ENCODE measurements at places on chromosomes 3 and 15.

- DNase-seq = no peak
These were observed 16.2 kb downstream of the XYLB start for GRCh38 chr3:38362825-38363224.

DNA sequence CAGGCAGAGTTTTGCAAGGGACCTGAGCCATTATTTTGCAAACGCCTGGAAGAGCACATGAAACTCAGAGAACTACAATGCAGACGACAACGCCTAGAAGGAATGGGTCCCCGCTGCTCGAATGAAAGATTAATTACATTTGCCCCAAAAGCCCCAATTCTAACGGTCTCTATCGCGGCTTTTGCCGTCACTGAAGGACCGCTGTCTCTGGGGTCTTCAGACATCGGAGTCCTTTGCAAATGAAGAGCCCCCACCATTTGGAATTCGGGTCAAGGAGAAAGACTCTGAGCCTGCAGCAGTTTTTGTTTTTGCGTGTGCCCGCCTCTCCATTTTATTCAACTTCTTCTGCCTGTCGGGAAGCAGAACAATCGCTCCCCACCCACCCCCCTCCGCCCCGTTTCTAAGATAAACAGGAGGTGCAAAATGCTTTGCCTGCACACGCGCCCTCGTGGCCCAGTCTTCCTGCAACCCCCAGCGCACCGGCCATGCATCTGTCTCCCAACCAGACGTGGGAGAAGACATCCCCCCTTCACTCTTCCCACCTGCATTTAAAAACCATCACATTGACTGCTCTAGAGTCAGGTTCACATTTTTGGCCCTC is 13.5 kb downstream of the SOX2 start:
- DNase-seq = no peak

- no peak for DNase-seq
These were observed 17.9 kb upstream of the ANKRD28 start for GRCh38 chr3:15815696-15816095.

- DNase-seq = no peak
These were observed 340.5 kb downstream of the TBC1D5 start for GRCh38 chr3:17401912-17402311.

- no peak for DNase-seq
These were observed 20.3 kb downstream of the CAND2 start for GRCh38 chr3:12816521-12817342.

DNA sequence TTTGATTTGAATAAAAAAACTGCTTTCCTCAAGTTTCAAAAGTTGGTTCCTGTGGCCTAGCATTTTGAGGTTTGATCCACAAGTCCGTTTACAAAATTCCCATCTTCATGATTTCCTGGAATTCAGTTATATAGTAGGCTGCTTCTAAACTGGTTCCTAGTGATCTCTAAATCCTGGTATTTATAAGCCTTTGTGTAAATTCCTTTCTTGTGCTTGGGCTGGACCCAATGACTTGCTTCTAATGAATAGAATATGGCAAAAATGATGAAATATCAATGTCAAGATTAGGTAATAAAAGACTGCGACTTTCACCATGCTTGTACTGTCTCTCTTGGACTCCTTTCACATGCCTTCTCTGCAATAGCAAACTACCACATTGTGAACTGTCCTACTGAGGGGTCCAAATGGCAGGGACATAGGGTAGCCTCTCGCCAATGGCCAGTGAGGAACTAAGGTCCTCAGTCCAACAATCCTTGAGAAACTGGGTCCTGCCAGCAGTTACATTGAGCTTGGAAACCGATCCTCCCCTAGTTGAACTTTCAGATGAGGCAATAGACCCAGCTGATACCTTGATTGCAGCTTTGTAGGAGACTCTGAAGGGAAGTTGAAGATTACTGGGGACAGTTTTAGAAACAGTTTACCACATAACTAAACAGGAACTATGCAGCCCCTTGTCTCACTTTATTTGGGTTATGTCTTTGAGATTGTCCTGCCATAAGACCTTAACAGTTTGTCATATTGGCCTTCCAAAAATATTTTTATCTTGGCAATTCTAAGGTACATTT is 303.9 kb upstream of the TBC1D5 start:
- DNase-seq = no peak

DNA sequence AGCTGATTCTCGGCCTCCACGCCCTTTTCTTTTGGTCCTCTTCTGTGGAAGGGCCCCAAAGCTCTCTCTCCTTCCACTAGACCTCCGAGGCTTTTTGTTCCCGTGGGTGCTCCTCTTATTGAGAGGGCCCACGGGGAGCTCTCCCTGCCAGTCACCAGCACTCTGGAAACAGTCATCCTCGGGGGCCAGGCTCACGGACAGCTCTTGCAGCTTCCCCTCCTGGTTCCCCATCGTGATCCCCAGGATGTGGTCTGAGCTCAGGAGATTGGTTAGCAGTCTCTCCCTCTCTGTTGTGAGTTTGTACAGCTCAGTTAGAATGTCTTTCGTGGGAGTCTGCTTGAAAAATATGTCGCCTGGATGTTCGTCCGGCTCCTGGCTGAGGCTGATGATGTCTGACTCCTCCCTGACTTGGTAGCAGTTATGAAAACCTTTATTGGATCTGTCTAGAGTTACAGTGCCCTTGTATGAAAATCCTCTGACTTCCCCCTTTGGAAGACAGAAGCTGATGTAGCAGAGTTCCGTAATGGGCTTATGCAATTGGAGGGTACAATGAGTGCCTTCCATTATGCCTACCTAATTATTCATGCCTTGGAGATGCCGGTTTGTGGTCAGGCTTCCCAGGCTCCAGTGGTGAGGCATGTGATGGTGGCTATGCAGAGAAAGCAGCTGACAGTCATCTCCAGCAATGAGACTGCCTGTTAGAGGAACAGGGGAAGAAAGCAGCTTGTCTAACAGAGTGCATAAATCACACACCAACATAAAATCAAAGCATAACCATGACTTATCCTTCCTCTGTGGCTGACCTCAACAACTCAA is 40.0 kb downstream of the FMN1 start:
- DNase-seq = no peak

DNA sequence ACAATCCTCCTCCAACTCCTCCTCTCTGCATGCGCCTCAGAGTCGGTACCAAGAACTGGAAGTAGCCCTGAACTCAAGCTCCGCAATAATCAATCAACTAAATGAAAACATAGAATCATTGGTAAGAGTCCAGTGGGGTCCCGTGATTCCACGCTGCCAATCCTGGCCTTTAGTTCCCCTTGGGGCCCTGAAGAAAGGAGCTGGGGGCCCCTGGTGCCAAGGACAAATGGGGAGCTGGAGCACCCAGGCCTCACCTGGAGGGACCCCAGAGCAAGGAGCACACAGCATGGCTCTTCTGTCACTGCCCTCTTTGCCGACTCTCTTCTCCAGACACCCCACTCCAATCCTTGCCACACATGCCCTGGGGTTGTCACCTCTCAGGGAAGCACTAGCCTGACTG is 80.3 kb downstream of the ADAMTS7 start:
- DNase-seq = no peak

GRCh38 chr15:47367726-47368390 is 349.4 kb upstream of the SEMA6D start:
- no peak for DNase-seq

GRCh38 chr3:60301142-60301541 is 950.1 kb downstream of the FHIT start:
- no peak for DNase-seq

DNA sequence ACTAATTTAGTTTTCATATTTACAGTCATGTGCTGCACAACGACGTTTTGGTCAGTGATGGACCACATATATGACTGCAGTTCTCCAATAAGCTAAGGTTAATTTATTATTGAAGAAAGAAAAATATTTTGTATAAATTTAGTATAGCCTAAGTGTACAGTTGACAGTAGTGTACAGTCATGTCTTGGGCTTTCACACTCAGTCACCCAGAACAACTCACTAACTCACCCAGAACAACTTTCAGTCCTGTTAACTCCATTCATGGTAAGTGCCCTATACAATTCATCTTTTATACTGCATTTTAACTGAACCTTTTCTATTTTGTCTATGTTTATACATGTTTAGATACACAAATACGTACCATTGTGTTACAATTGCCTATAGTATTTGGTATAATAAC is 3.8 kb upstream of the GABRR3 start:
- no peak for DNase-seq

DNA sequence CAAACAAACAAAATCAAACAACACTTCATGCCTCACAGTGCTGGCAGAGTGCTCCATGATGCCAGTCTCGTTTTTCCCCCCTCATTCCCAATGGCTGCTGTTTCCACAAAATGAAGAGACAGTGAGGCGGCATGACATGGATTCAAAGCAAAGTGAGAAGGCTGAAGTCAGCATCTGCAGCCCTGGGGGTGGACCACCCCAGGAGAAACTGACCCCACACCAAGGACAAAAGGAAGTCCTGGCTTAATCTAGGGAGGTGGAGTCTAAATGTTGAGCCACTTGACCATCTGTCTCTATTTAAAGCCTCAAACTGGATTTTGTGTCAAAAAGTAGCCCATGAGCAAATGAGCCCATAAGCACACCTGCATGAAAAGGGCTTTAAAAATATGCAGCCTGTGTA is 151.2 kb upstream of the RORA start:
- DNase-seq = no peak

DNA sequence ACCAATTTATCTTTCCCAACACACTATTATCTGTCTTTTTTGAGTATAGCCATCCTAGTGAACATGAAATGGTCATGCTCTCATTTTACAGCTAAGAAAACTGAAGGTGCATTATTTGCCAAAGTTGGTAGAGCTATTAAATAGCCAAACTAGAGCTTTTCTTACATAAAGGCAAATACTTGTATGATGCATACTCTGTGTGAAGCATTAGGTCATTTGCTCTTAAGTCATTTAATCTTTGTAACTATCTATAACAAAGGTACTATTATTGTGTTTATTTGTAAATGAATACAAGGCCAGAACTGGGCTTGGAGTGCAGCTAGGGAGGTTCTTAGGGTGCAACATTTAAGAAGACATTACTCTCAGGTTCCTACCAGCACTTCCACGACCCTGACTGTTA is 123.7 kb downstream of the THSD4 start:
- no peak for DNase-seq

- no peak for DNase-seq
These were observed 119.9 kb upstream of the TJP1 start for GRCh38 chr15:29942143-29942542.

DNA sequence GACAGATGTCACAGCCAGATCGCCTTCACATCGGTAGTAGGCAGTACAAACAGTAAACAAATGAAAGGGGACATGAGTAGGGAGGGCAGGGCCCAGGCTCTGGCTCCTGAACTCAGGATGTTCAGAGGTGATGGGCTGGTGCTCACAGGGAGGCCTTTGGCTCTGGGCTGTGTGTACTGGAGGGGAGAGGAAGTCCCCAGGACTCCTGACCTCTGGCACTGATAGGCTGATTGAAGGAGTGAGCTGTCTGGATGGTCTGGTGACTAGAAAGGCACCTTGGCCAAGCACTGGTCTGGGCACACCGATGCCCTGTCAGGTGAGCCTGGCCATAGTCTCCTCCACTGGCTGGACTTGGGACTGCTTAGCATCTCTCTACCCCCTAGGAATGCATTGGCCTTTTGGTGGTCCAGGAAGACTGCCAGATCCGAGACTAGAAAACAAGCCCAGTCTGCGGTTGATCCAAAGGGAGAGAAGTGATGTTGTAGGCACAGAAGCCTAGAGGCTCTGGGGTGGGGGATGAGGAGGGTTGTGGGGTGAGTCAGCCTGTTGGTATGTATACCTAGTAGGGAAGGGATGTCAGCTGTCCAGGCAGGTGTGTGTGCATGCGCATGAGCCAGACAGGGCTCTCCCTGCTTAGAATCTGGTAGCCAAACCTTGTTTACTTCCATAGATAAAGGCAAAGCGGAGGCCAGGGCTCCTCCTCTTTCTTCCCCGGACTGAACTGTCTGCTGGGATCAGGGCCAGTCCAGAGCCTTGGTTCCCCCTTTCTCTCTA is 1.9 kb downstream of the SPINT1 start:
- peak; percentile 80 for DNase-seq

DNA sequence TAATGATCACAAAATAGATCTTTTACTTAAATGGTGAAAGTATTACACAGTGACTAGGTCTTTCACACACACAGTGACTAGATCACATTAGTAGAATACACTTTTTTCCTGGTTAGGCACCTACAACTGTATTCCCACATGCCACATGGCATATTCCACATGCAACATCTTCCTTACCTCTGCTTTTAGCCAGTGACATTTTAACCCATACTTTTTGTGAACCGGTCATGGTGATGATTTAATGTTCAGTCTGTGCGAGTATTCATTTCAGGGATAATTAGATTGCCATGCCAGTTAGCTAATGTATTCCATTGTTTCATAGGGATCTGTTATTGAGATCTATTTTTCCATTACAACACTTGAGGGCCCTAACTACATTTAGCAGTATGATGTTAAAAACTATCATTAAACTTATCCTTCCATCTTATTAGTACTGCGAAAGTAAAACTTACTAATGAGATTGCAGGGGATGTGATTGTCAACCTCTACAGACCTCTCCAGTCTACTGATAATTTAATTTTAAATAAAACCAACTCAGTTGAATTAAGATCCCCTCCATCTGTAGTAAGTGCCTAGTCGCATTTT is 28.3 kb downstream of the TSEN2 start:
- no peak for DNase-seq

- DNase-seq = no peak
These were observed 62.3 kb downstream of the SLC6A1 start for GRCh38 chr3:11054739-11055438.

DNA sequence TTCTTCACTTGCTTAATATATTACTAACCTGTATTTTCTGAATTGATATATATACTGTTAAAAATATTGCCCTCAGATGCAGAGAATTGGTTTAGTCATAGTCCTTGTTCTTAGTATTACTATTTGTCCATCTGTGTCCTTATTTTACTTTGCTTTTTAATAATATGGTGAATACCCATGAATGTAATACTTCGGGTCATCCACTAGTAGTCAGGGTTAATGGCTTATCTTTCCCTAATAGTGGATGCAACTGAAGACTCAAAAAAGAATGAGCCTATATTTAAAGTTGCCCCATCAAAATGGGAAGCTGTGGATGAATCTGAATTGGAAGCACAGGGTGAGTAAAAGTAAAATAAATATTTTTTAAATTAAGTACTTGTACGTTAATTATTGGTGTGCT is 36.5 kb downstream of the U2SURP start:
- DNase-seq = no peak

DNA sequence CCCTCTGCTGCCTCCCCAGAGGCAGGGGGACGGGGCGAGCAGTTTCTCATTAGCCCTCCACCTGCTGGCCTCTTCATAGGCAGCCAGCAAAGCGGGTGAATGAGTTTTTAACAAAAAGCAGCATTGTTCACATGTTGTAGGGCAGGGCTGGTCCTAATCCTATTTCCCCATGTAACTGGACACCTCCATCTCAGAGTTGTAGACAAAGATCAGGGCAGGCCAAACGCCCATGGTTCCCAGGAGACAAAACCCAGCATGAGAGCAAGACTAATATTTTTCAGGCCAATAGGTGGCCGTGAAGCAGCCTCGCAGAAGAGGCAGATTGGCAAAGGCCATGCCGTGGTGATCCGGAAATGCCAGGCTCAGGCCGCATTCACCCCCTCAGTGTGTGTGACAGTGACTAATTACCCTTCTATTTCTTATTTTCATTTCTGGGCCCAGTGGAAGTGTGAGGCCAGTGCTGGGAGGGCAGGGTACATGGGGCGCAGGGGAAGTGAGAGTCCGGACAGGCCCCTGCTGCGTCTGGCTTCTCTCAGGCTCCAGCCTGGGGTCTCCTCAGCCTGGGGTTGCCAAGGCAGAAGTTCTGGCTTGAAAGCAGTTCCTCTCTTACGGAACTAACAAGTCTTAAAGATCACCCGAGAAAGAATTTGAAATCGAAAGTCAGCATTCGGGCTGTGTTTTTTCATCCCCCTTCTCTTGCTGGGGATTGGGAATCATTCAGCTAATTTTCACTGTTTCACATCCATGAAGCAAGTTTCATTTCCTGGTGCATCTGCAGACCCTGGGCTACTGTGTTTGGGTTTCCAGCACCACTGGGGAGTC is 64.8 kb downstream of the BOC start:
- DNase-seq = peak; percentile 82

GRCh38 chr15:48278666-48279065 is 52.6 kb upstream of the DUT start:
- DNase-seq = no peak
